GM23338 (cell line): ENCODE measurements at places on chromosomes 12 and 14. TPM values are rescaled to one million over a fixed set of nuclear protein-coding genes. Genes with fewer than 3 reads are reported as not detected.

The TAS2R42 gene
- 0.38 TPM in 1 of 2 replicates, not detected in the other for total RNA-seq

The ANGEL1 gene
- 22.2 and 31.6 TPM in 2 replicates for total RNA-seq

The KCNC2 gene
- 0.10 TPM in 1 of 2 replicates, not detected in the other for total RNA-seq

The OR6C6 gene
- total RNA-seq: not detected in 2 replicates

The POC1B gene
- 17.2 and 17.5 TPM in 2 replicates for total RNA-seq

The LMNTD1 gene
- not detected in 2 replicates for total RNA-seq

The SLC25A21 gene
- total RNA-seq: 5.5 and 12.1 TPM in 2 replicates

The RNASE1 gene
- total RNA-seq: 0.56 TPM in 1 of 2 replicates, not detected in the other

The HDAC7 gene
- 55.1 and 60.1 TPM in 2 replicates for total RNA-seq

The KERA gene
- total RNA-seq: not detected in 2 replicates

The SLC6A13 gene
- 0.27 TPM in 1 of 2 replicates, not detected in the other for total RNA-seq

DNA sequence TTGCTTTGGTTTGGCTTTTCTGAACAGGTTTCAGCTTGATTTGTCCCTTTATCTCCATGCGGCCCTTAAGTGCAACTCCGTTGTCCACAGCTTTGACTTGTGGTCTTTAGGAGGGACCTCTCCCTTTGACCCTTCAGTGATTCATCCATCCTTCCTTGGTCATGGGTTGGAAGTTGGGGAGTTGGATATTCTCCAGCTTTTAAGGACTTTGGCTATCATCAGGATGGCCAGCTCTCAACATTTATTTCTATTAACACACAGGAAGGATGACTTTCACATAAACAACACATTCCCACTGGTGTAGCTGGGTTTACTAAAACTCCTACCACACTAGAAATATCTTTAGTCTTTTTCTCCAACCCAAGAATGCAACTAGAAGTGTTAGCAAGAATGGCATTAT lies 50.9 kb upstream of the E2F7 start:
- no peaks in the 10 kb centered on the region for H3K36me3 ChIP-seq
- H3K4me1 ChIP-seq: no peaks in the 10 kb centered on the region
- no peak overlapping the region for H3K4me3 ChIP-seq
- H3K27ac ChIP-seq: no peak overlapping the region

DNA sequence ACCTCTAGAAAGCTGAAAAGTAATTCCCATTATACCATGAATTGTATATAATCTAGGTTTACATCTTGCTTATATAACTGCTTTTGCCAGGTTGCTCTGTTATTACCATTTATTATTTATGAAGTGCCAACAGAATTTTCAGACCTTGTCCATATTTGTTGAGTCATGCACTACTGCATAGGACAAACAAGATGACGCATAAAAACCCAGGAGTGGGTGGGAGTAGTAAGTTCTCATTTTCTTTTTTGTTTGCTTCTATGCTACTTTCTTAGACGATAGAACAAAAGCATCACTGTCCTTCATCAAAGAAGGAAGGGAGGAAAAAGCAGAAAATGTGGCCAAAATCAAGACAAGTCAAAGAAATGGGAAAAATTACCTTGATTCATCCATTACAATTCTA lies 119.0 kb upstream of the RASSF8 start:
- H3K4me1 ChIP-seq: peaks cover 10% of the 10 kb centered on the region
- H3K36me3 ChIP-seq: no peaks in the 10 kb centered on the region
- no peak overlapping the region for H3K4me3 ChIP-seq
- no peaks in the 10 kb centered on the region for H3K27me3 ChIP-seq
- H3K27ac ChIP-seq: no peak overlapping the region

DNA sequence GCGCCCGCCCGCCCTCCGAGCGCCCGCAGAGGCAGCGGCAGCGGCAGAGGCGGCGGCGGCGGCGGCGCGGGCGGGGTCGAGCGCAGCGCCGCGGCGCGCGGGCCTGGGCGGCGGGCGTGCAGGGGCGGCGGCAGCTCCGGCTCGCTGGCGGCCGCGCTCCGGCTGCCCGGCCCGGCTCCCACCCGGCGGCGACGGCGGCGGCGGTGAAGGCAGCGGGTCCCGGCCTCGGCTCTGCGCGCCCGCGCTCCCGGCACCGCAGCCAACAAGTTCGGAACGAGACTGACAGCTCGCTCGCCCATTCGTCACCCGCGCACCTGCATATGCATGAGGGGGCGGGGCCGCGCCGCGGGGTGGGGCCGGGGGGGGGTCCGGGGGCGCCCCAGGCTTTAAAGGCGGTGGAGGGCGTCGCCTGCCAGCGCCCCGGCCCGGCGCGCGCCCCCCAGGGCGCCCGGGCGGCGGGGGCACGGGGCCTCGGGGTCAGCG lies at the start of gene JAG2:
JAG2 (minus strand) TSS at position 281 of the 483 bp plus-strand sequence. CDS start 356 bp downstream, outside the sequence.
- H3K4me3 ChIP-seq: peak within 1 kb of the TSS; percentile 54; the same call in 1 of the 2 replicates
- H3K4me1 ChIP-seq: no peaks in the 10 kb centered on the region
- peaks cover 20% of the 10 kb centered on the region for H3K27me3 ChIP-seq

GRCh38 chr14:98573082-98573481 lies 698.9 kb downstream of the BCL11B start:
- DNase-seq: no peak
- no peaks in the 10 kb centered on the region for H3K4me1 ChIP-seq
- peaks cover 6% of the 10 kb centered on the region for H3K36me3 ChIP-seq
- no peaks in the 10 kb centered on the region for H3K27me3 ChIP-seq

DNA sequence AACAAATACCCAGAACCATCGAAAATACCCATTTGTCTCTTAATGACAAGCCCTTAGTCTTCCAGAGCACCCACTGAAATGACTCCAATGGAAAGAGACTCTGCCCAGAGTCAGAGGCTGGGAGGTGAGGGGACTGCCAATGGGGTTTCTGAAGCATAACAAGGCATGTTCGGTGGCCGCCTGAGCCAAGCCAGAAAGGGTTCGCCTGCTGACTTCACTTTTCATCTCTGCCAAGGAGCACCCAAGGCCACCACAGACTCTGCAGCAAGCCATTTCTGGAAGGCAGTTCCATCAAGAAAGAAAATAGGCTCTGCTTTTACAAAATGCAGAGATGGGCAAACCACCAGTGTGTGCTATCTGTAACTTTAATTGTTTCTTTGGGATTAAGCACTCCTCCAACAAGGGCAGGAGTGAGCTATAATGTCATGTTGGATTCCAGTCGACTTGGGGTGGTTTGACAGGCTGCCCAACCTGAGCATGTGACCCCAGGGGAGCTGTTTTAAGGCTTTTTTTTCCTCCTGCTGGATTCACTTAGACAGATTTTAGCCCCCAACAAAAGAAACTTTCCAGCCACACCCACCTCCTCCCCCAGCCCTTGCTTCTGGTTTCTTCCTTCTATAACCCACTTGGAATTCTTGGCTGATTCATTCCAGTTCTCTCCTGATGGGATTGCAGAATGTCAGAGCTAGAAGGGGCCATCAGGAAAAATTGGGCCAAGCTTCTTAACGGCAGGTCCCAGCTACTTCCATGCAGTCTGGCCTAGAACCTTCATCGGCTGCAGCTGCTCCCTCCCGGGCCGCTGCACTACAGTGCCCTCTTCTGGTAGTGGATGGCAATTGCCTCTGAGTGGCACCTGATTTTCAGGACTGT lies 24.1 kb downstream of the CKAP4 start:
- H3K27ac ChIP-seq: no peak overlapping the region
- H3K4me3 ChIP-seq: no peak overlapping the region
- no peaks in the 10 kb centered on the region for H3K36me3 ChIP-seq
- H3K27me3 ChIP-seq: no peaks in the 10 kb centered on the region

- no peak for DNase-seq
- H3K27ac ChIP-seq: no peak overlapping the region
- H3K4me3 ChIP-seq: no peak overlapping the region
- no peaks in the 10 kb centered on the region for H3K4me1 ChIP-seq
These were observed 114.1 kb upstream of the BTG1 start for GRCh38 chr12:92259696-92260251.

DNA sequence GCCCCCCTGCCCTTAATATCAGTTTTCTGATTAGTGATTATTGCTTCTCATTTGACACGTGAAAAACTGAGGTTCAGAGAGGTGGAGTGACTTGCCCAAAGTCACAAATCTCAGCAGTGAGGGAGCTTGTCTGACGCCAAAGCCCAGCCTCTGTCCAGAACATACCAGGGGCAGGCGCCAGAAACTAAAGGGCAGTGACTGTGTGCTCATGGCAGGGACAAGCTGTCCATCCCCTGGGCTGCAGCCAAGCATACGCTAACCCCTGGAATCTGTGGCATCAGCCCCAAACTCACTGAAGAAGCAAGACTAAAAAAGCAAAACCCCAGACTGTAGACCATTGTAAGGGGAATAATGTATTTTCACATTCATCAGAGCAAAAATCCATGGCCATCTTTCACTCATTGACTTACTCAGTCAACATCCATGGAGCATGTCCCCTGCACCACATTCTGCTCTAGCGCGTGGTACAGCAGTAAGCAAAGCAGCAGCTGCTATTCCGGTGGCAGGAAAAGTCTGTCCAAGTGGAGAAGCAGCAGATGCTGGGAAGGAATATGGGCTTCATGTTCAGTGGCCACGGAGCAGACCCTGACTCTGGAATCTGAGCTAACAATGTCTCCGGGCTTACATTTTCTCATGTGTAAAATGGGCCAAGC lies 1.5 kb upstream of the SERPINA4 start:
- no peak for DNase-seq
- no peak overlapping the region for H3K27ac ChIP-seq
- H3K4me3 ChIP-seq: no peak overlapping the region
- no peaks in the 10 kb centered on the region for H3K4me1 ChIP-seq
- H3K36me3 ChIP-seq: no peaks in the 10 kb centered on the region
- no peaks in the 10 kb centered on the region for H3K27me3 ChIP-seq

- no peak overlapping the region for H3K4me3 ChIP-seq
- DNase-seq: no peak
- H3K36me3 ChIP-seq: no peaks in the 10 kb centered on the region
These were observed 543 bp upstream of the GLIPR1 start for GRCh38 chr12:75479963-75480461.

- no peaks in the 10 kb centered on the region; the same call in 1 of the 2 replicates for H3K36me3 ChIP-seq
- no peak overlapping the region for H3K4me3 ChIP-seq
- H3K27me3 ChIP-seq: no peaks in the 10 kb centered on the region
- H3K4me1 ChIP-seq: no peaks in the 10 kb centered on the region
- H3K27ac ChIP-seq: no peak overlapping the region
These were observed 781.7 kb downstream of the TRHDE start for GRCh38 chr12:73053893-73054292.

- H3K4me1 ChIP-seq: peaks cover 45% of the 10 kb centered on the region
- H3K27me3 ChIP-seq: no peaks in the 10 kb centered on the region
- peaks cover 64% of the 10 kb centered on the region for H3K36me3 ChIP-seq
- no peak for DNase-seq
- peak overlapping the region; percentile 78; the same call in 1 of the 2 replicates for H3K27ac ChIP-seq
- no peak overlapping the region for H3K4me3 ChIP-seq
These were observed 25.6 kb downstream of the SINHCAF start for GRCh38 chr12:31300341-31300740.

GRCh38 chr14:100567009-100567876 lies 20.0 kb downstream of the BEGAIN start:
- no peak overlapping the region for H3K27ac ChIP-seq
- peaks cover 10% of the 10 kb centered on the region for H3K4me1 ChIP-seq
- peak overlapping the region; percentile 73 for H3K4me3 ChIP-seq
- H3K36me3 ChIP-seq: no peaks in the 10 kb centered on the region

GRCh38 chr12:54287261-54288157 lies 7.0 kb downstream of the HNRNPA1 start:
- H3K4me3 ChIP-seq: no peak overlapping the region
- peak overlapping the region; percentile 85 for H3K27ac ChIP-seq
- peaks cover 15% of the 10 kb centered on the region for H3K4me1 ChIP-seq
- peak; percentile 32 for DNase-seq
- peaks cover 35% of the 10 kb centered on the region for H3K36me3 ChIP-seq

- DNase-seq: no peak
- no peak overlapping the region for H3K27ac ChIP-seq
- no peaks in the 10 kb centered on the region for H3K4me1 ChIP-seq
- H3K27me3 ChIP-seq: no peaks in the 10 kb centered on the region
These were observed 589.0 kb downstream of the C12orf50 start for GRCh38 chr12:87439990-87440827.

GRCh38 chr14:33017016-33017415 lies 78.3 kb downstream of the NPAS3 start:
- no peak overlapping the region for H3K27ac ChIP-seq
- H3K36me3 ChIP-seq: no peaks in the 10 kb centered on the region
- DNase-seq: no peak
- no peaks in the 10 kb centered on the region for H3K27me3 ChIP-seq
- no peak overlapping the region for H3K4me3 ChIP-seq
- H3K4me1 ChIP-seq: no peaks in the 10 kb centered on the region

DNA sequence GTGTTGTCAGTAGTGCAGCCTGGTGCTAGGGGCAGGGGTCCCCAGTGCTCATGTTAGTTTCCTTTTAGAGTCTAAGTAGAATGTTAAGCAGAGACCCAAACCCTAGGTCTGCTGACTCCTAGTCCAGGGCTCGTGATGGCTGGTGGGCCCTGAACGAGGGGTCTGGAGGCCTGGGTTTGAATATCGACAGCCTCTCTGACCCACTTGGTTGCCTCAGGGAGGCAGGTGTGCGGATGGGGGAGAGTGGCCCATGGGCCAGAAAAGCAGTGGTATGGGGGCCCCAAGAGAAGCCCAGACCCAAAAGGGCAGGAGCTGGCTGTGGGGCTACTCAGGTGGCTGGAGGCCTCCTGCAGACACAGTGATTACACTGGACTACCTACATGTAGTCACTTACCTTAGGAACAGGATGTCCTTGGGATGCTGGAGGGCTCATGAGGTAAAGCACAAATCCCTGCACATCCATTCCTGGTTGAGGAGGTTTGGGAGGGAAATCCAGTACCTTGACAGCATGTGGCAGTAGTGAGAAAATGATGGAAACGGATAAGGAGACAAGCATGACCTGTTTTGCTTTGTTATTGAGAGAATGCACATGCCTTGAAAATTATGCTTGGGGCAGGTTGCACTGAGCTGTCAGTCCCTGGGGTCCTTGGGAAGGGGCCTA lies 1.7 kb upstream of the SLC25A29 start:
- H3K4me3 ChIP-seq: peak overlapping the region; percentile 77
- no peak for DNase-seq
- no peaks in the 10 kb centered on the region for H3K36me3 ChIP-seq
- H3K4me1 ChIP-seq: peaks cover 12% of the 10 kb centered on the region

DNA sequence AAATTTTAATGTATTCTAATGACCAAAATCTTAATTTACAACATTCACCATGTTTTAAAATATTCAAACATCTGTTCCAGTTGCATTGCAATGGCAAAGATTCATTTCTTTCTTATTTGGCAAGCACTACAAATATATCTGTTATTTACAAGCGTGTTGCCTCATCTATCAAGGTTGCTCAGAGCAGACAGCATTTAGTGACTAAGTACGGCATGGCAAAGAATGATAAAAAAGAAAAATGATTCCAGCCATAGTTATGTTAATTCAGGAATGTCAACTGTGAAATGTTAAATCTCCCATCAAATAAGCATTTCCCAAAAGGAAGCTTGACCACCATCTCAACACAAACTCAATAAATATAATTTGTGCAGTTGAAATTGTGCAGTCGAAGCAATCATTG lies 312.1 kb downstream of the SEC23A start:
- no peak overlapping the region for H3K4me3 ChIP-seq
- no peak overlapping the region for H3K27ac ChIP-seq
- no peaks in the 10 kb centered on the region for H3K36me3 ChIP-seq
- peak; percentile 13 for DNase-seq
- no peaks in the 10 kb centered on the region for H3K27me3 ChIP-seq
- H3K4me1 ChIP-seq: peaks cover 22% of the 10 kb centered on the region
